NCI-H187 treated with DMSO at 0.1 percent for 48 hours (cell line): ENCODE measurements at places on chromosomes 6 and 20.

DNA sequence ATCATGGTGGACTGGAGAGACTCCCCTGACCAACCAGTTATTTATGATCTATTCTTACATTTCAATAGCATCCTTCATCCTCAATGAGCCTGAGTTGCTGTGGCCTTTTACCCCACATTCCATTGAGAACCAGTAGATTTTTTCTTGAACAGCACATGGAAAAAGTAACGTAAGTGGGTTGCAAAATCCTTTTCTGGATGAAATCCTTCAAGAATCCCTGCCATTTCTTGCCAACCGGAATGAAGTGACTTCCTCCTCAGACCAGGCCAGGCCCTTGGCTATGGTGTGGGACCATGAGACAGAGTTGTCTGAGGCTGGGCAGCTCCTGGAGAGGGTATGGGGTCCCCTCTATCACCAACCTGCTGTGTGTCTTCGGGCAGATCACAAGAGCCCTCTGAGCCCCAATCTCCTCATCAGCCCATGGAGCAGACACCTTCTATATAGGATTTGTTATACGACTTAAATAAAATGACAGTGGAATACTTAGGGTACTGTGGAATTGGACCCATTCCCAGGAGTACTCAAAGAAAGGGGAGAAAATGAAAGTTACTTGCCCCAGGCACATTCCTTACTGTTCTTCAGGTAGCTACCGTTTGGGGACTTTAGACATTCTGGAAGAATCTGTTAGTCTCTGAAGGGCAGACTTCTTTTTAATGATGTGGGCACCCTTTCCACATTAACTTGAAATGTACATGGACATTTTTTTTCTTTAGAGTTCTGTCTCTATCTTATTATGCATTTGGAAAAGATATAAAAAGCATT, 10.9 kb downstream of the EYA2 start:
- DNase-seq = no peak

DNA sequence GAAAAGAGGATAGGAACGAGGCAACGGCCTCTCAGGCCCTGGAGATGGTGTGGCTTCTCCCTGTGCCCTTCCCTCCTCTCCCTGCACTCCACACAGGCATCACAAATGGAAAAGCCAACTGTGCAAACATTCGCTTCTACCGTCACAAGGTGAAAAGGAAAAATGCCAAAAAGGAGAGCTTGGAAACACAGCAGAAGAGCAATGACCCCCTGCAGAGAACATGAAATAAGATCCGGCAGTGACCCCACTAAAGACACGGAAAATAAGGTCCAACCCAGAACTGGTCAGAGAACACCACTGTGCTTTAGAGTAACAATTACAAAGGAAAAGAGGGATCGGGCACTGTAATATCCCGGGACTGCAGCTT, 63.0 kb downstream of the SLC22A23 start:
- no peak for DNase-seq

- no peak for DNase-seq
Observed at GRCh38 chr20:45792317-45793118, 764 bp downstream of the DNTTIP1 start.

DNA sequence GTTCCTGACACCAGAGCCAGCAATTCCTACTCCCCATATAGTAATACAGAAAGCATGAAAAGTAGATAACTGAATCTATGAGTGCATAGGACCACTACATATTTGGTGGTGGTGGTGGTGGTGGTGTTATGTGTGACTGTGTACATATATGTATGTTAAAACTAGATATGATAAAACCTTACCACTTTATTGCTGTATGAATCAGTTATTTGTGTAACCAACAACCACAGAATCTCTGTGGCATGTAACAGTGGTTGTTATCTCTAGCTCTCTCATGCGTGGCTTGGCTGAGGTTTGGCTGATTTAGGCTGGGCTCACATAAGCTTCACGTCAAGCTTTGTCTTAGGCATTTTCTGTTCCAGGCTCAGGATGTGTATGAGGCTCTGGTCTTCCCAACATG, 55.7 kb downstream of the PLCB1 start:
- no peak for DNase-seq

- no peak for DNase-seq
Observed at GRCh38 chr6:27838945-27839625, 73.1 kb downstream of the OR2B2 start.

DNA sequence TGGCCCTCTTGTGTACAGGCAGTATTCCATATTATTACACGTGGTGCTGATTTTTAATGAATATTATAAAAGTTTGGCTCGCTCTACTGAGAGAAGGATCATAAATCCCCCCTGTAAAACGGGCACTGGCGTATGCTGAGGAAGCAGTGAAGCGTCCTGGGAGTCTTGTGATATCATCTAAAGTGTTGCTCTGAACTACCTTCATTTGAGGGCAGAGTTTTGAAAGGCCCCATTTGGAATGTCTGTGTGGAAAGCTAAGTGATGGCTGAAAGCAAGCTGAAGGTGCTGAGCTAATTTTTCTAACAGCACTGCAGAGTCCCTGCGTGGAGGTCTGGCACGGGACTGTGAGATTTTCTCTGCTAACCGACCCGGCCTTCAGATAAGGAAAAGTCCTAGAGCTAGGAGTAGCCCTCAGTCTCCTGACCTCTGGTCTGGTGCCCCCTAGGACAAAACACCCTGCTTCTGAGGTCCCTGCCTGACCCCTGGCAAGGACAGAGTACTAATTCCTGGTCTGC, 1.3 kb upstream of the BACH2 start:
- no peak for DNase-seq

DNA sequence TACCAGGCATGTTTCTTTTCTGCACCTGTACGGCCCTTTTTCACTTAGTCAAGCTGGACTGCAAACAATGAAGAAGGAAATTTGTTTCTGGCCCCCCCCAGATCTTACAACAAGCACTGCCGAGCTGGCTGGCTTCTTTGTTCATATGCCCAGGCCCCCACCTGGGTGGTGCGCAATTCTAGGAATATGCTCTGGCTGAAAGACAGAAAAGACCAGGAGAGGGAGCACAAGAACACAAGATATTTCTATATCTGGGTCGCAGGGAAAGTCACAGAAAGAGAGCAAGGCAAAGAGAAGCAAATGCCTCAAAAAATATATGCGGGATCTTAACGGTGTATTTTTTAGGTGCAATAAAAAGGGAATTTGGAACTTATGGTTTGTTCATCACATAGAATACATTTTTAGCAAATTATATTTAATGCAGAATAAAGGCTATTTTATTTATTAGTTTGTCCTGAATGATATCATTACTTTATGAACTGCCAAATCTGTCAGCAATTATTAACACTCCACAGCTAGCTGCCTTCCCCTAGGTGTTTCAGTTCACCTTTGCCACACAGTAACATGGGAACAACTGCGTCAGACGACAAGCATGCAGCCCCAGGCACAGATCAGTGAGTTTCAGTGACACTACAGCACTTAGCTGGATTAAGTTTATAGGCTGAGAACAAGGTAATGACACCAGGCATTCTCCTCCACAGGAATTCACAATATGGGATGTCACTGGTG, 76.5 kb downstream of the GJA10 start:
- DNase-seq = peak; percentile 17

DNA sequence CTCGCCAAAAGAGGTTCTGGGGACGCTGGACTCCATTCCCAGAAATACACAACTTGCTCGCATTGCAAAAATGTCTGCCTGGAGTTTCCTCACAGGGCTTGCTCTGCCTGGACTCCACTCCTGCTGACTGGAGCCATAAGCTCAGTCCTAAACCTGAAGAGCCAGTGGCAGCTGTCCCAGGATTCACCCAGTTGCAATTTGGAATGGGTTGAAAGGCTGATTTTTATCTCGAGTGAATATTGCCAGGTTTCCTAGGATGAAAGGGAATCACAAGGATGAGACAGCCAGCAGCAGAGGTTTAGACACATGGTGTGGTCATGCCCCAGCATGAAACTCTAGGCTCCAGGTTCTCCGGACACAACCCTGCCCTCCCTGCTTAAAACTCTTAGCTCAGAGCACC, 223.3 kb downstream of the BMP7 start:
- DNase-seq = no peak

GRCh38 chr20:3818155-3819151, 1.9 kb upstream of the AP5S1 start:
- DNase-seq = no peak

DNA sequence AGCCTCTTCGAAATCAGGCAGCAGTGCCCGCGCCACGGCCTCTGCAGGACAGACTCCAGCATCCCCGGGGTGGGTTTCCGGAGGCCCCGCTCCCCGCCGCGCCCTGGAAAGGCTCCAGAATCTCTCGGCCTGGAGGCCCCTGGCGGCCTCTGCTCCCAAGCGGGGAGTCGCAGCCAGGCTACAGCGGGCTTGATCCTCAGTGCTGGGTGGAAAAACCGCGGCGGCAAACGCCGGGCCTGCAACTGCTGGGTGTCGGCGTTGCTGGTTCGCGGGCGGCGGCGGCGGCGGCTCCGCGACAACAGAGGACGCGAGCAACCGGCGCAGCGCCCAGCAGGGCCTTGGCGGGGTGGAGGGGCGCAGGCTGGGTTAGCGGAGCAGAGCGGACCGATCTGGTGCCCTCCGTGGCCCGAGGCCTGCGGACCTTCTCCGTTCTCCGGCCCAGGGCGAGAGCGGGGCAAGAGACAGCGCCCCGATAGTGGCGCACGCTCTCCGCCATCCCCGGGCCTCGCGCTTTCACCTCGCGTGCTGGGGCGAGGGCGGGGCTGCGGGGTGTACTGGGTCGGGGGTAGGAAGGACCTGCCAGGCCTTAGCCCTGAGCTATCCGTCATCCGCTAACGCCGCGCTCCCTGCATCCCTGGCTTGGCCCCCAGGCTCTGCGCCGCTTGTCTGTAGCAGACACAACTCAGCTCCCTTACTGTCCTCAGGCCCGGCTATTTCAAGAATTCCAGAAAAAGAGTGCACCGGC, 3.4 kb upstream of the ZNF292 start:
- no peak for DNase-seq

DNA sequence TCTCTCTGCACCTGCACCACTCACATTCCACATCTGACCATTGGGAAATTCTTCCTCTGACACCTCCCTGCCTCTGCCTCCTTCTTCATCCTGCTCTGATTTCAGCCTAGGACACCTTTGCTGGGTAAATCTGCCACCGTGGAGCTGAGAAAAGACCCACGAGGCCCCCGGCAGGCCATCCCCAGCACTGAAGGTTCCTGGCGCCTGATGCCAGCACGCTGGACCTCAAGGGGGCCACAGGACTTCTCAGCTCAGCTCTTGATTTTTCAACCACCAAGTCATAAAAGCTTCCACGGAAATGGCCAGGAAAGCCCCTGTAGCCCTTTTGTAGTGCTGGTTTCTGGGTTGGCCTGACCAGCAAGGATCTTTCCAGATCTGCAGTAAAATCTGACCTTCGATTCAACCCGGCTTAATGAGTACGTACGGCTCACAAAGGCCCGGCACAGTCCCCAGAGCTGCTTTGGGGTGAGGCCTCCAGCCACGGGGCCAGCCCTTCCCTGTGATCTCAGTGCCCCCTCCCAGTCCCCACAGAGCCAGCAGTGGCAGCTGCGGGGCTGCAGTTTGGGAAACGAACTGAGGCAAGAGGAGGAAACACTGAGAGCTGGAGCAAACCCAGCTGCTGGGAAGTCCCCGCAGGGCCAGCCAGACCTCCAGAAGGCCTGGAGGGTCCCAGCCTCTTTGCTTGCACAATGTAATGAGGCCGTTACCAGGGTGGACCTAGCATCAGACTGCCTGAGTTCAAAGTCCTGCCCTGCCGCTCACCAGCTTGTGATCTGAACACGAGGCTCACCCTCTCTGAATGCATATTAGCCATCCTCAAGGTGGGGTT, 157.5 kb downstream of the BMP7 start:
- no peak for DNase-seq

GRCh38 chr20:53917145-53918019, 153.0 kb downstream of the BCAS1 start:
- DNase-seq = no peak

GRCh38 chr6:164442572-164442971, 866.8 kb downstream of the C6orf118 start:
- no peak for DNase-seq

GRCh38 chr20:61099806-61100205, 152.3 kb upstream of the CDH4 start:
- no peak for DNase-seq

DNA sequence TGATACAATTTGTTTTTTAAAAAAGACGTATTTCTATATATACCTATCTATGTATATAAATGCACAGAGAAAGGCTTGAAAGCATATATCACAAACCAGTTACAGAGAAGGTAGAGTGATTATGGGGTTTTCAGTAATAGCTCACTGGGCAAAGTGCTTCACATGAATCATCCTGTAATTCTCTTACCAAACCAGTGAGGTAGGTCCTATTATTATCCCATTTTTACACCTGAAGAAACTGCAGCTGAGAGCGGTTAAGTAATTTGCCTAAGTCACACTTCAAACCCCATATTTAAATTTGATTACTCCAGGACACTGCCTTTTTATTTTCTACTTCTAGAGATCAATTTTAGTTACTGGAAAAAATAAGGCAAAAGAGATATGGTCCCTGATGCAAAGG, 4.4 kb downstream of the GSS start:
- DNase-seq = no peak

GRCh38 chr20:6562111-6562510, 205.4 kb upstream of the BMP2 start:
- no peak for DNase-seq

DNA sequence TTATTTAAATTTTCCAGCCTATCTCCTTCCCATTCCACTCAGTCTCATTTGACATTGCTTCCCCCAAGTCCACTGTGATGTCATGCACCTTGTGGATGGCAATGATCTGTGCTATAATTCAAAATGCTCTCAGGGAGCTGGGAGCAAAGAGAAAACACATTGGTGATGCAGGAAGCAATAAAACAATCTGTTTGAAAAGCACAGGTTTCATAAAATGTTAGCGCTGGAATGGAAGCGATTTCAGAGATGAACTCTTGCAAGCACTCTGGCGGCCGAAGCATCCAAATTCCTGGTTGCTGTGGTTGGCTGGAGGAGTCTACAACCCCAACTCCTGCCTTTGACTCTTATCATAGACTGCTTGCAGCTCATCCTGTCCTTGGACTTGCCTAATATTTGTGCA, 167.0 kb downstream of the GMPR start:
- no peak for DNase-seq

DNA sequence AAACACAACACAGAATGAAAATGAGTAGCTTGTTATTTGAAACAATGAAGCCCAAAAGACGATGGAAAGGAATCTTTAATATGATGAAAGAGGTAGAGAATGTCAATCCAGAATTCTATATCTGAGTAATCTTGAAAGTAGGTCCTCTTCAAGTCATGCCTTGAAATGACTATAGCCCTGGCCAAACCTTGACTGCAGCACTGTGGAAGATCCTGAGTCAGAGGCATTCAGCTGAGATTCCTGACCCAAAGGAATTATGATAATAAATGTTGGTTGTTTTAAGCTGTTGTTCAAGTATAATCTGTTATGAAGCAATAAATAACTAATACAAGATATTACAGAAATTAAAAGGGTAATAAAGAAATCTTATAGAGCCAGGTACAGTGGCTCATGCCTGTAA, 64.8 kb downstream of the IBTK start:
- no peak for DNase-seq

DNA sequence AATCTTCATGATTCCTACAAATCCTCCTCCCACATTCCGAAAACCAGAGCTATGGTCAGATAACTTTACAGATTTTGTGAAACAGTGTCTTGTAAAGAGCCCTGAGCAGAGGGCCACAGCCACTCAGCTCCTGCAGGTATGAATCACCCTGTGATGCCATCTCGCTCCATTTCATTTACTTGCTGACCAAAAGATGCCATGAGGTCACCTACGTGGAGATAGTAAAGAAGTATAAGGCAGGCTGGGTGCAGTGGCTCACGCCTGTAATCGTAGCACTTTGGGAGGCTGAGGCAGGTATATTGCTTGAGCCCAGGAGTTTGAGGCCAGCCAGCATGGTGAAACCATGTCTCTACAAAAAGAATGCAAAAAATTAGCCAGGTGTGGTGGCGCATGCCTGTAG, 30.9 kb downstream of the STK4 start:
- no peak for DNase-seq
